ENCODE measurements at places on chromosomes 3 and 15.
A peak's percentile ranks its signal among the peaks of the same experiment; 100 is the strongest.

DNA sequence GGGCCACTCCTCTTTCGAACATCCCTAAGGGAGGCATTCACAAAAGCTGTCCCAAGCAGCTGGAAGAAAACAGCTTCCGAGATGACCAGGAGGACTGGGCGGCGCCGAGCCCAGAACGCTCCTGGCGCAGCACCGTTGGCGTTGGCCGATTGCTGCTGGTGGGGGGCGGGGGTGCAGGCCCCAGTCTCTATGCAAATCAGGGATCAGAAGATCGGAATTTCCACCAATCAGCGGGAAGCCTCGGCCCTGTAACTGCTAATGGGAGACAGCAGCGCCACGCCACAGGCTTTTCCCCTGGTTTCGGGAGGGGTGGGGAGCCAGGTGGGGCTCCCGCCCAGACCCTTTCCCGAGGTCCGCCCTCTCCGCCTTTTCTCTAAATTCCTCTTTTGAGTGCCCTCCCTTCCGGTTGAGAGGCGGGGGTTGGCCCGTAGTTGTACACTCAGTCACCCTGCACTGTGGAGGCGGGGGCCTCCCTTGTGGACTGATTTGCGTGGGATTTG is 27.0 kb downstream of the HMCES start:
- peak; percentile 90 for DNase-seq

- no peak for DNase-seq
Observed at GRCh38 chr3:64213224-64213878, 11.9 kb downstream of the PRICKLE2 start.

- no peak for DNase-seq
Observed at GRCh38 chr3:30307372-30307950, 298.9 kb upstream of the TGFBR2 start.

DNA sequence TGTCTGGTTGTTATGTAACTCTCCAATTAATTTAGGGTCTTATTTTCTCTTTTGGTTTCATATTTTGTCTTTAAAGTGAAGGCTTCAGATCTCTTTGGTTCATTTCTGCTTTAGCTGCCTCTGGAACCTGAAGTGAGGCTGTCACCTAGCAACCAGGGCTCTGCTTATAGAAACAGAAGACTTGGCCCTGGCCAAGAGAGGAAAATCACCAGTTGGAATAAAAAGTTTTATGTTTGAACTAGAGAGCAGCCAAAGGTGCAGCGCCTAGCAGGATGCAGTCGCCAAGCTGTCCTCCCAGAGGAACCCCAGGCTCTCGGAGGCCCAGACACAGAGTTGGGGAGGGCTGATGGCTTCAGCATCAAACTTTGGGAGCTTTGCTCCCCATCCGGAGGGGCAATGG is 41.1 kb downstream of the LYZL4 start:
- no peak for DNase-seq

DNA sequence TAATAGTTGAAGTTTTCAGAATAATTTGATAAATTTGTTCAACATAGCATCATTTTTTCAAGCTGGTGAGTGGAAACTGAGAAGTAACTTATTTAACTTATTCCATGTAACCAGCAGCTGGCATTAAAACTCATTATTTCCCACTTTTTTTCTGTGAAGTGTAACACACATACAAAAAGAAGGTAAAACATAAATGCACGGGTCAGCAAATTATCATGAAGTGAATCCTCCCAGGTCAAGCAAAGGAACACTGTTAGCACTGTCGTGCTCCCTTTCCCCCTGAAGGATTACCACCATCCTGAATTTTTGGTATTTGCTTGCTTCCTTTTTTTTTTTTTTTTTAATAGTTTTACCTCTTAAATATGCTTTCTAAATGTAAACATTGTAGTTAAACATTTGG is 77.6 kb upstream of the LRRFIP2 start:
- no peak for DNase-seq

DNA sequence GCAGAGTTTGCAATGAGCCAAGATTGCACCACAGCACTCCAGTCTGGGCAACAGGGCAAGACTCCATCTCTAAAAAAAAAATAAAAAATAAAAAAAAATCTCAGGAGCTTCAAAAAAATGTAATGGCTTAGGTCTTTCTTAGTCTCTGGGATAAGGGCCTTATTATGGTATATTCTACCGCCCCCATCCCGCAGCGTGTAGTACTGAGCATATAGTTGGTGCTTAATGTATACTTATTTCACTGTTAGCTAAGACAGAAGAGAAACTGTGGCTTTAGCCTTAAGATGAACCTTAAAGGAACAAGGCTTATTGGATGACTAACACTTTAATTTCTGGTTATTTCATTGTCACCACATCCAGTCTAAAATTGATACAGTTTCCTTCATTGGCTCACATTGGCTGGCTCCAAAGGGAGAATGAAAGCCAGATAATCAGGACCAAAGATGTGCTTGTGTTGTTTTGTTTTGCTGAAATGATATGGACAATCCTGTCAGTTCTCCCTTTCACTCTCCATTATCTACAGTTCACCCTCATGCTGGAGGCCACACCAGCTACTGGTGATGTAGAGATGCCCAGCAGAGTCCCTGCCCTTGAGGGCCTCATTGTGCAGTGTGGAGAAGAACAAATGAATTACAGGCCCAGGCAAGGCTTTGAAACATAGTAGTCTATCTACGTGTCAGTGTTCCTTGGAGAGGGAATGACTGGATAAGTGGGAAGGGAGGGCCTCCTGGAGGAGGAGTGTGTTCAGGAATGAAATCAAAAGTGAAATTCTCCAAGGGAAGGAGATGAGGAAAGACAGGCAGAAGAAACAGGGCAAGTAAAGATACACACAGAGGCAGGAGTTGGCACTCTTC is 17.4 kb upstream of the RAF1 start:
- no peak for DNase-seq

- no peak for DNase-seq
Observed at GRCh38 chr3:196284396-196284795, 3.1 kb downstream of the PCYT1A start.
